ENCODE measurements at places on chromosomes 2 and 18.

DNA sequence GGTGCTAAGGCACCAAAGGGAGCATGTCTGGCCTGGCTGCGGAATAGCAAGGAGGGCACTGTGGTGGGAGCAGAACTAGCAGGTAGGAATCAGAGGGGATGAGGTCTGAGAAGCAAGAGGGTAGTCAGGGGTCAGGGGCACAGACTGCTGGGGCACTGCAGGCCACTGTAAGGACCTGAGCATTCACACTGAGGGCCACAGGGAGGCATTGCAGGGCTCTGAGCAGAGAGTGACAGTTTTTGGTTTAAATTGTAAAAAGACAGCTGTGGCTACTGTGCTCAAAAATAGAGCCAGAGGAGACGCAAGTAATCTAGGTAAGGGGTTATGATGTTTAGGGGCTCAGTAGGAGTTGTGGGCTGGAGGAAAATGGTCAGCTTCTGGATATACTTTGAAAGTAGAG, 41.5 kb downstream of the ARHGAP25 start:
- DNase-seq: no peak

DNA sequence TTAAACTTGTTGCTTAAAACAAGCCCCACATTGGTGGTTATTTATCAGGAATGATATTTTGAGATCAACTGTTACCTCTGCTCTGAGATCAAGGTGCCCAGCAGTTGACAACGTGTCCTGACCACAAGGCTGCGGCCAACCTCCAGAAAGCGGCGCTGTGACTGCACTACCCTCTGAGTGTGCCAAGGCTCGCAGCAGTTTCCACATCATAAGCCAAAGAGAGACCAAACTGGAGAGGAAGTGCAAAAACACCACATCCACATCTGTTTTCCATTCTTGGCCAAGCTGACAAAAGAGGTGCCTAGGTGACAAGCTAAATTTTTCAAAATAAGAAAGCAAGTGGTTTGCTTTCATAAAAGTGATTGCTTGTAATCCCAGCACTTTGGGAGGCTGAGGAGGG, 410.8 kb upstream of the POU3F3 start:
- no peak for DNase-seq

- DNase-seq: no peak
Observed at GRCh38 chr2:45889620-45890370, 238.3 kb downstream of the PRKCE start.

DNA sequence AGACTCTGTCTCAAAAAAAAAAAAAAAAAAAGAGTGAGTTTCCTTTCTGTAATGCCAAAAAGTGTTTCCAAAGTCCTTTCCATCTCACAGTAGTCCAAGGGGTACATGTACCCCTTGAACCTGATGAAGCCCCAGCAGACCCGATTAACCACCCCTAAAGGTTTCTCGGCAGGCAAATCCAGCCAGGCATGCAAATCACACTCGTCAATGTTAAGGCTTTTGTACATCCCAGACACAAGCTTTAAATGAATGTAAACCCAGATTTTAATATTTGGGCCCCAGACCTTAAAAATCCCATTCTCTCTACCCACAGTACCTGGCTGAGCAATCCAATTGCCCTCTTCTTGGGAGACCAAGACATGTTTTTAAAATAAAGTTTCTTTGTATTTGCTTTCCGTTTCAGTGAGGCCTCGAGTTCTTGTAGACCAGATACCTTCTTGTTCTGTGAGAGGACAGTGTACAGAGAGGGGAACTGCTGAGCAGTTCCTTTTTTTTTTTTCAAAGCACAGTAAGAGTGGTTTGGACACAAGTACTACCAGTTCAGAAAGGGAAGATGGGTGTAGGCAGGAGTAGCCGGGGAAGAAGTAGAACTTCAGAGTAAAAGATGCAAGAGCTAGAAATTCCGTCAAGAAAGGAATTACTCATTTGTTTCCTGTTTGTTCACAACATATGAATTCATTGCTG, at the start of gene NLRC4:
Gene NLRC4 (minus strand): TSS at position 465 of the 684 bp plus-strand sequence. CDS start 8,111 bp downstream, outside the sequence.
- DNase-seq: no peak

DNA sequence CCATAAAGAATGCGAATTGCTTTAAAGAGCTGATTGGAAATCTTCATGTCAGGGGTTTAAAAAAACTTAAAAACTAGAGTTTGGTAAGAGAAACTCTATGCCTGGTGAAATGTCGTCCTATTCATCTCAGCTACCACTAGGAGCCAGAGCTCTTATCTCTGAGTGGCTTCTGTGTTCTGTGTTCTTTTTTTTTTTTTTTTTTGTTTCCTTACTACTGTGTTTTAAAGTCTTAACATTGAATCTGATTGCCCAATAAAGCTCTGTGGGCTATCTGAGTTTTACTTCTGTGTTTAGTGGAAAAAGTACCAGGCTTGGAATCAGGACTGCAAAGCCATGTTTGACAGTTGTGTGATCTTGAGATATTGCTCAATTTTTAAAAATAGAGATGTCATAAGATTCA, 494.8 kb downstream of the RIT2 start:
- no peak for DNase-seq

DNA sequence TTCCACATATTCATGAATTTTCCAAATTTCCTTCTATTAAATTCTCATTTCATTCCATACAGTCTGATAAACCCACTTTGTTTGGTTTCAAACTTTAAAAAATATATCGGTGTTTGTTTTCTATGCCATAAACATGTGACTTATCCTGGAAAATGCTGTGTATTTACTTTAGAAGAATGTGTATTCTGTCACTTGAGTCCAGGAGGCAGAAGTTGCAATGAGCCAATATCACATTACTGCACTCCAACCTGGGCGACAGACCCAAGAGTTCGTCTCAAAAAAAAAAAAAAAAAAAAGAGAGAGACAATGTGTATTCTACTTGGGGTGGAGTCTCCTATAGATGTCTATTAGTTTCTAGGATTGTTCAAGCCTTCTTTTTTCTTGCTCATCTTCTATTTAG, 31.8 kb downstream of the MBD5 start:
- no peak for DNase-seq

DNA sequence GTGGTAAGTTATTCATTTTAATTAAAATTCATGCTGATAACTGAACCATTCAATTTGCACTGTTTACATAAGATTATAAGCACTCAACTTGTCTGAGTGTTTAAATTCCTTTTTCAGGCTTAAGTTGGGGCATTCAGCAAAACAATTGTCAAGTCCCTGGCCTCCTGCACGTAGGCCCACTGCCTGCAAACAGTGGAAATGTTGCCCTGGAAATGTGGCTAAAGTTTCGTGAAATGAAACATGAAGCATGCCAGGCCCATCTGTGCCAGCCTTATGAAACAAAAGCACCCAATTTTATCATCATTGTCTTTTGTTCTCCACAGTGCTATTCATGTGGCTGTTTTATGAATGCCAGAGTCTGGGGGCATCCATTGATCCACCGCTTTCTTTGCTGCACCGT, 163.7 kb downstream of the PTGR3 start:
- no peak for DNase-seq

GRCh38 chr2:24511894-24512293, 20.8 kb downstream of the NCOA1 start:
- no peak for DNase-seq

DNA sequence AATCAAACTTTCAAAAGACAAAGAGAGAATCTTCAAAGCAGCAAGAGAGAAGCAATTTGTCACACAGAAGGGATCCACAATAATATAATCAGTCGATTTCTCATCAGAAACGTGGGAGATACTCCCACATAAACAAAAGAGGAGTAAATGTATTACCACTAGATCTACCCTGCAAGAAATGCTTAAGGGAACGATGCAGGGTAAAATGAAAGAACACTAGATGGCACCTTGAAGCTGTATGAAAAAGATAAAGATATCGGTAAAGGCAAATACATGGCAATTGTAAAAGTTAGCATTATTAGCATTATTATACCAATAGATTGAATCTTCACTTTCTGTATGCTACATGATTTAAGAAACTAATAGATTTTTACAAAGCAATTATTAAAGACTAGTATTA, 677.0 kb downstream of the SUCLG1 start:
- no peak for DNase-seq

DNA sequence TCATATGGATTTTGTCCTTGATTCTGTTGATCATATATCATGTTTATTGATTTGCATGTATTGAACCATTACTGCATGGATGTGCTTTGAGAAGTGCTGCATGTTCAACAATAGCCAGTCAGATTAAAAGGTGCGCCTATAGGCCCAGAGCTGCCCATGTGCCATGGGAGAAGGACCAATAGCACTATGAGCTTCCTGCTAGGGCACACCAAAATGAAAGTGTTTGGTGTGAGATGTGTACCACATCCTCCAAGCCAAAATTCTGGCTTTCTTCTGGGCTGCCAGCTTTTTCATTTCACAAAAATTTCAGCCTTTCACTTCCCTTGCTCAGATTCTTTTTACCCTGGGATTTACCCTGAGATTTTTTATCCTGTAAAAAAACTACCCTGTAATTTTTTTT, 34.8 kb upstream of the MMADHC start:
- no peak for DNase-seq

GRCh38 chr2:70490381-70490780, 63.2 kb downstream of the TGFA start:
- no peak for DNase-seq

- no peak for DNase-seq
Observed at GRCh38 chr18:80241919-80242777, 5.2 kb downstream of the PARD6G start.

DNA sequence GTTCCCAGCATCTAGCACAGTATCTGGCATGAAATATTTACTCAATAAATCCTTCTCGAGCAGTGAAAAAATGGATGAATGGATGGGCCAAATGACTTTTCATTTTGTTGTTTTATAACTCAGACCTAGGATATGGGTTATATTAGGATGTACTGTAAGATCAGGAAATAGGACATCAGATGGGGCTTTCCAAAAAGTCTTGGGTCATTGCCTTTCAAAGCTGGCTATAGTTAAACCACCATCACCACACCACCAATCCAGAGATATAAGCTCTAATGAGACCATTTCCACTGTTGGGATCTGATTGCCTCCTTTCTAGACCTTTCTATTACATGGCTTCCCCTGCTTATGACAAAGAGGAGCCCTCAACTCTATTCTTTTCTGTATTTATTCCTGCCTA, 525.0 kb upstream of the TCF4 start:
- no peak for DNase-seq

DNA sequence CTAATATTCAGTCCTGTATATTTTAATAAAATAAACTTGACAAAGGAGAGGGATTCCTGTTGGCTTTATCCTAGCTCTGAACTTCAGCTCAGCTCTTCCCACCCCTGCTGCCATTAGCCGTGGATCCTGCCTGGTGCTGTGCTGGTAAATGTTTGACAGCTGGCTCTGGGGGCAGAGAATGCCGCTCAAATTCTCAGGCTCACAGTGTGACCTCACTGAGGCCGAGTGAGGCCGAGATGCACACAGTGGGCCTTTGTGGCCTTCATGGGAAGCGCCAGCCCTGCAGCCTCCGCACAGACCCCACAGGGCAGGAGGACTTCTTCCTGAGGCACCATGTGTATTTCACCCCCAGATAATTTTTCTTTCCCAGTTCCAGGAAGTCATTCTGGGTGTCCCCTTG, 16.5 kb upstream of the FAHD2A start:
- DNase-seq: no peak

GRCh38 chr2:152445791-152446201, 110.8 kb downstream of the FMNL2 start:
- DNase-seq: no peak

DNA sequence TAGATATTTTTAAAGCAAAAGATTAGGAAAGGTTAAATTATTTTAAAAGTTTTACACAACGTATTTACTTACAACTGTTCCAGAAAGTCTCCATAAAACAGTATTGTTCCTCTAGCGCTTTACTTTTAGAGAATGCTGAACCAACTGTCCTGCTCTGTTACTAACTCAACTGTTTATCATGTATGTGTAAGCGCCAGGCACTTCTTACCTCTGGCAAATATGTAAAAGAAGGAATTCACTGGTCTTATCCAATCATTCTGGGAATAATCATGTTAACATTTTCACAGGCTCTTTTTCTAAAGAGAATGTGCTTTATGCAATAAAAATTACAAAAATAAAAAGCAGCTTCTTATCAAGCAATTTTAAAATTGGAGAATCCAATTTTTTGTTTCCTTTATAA, 68.0 kb downstream of the COBLL1 start:
- no peak for DNase-seq
